Skeletal muscle cell (primary cell): ENCODE measurements at places on chromosomes 2 and 18.

- no peak for DNase-seq
Measured at GRCh38 chr2:150060341-150060740, 427.1 kb downstream of the RND3 start.

GRCh38 chr2:6822406-6822805 is 43.3 kb downstream of the CMPK2 start:
- no peak for DNase-seq

GRCh38 chr2:108388045-108388444 is 10.3 kb downstream of the SULT1C4 start:
- no peak for DNase-seq

- DNase-seq, result no peak
Measured at GRCh38 chr2:24712296-24712695, 80.9 kb downstream of the PTRHD1 start.

DNA sequence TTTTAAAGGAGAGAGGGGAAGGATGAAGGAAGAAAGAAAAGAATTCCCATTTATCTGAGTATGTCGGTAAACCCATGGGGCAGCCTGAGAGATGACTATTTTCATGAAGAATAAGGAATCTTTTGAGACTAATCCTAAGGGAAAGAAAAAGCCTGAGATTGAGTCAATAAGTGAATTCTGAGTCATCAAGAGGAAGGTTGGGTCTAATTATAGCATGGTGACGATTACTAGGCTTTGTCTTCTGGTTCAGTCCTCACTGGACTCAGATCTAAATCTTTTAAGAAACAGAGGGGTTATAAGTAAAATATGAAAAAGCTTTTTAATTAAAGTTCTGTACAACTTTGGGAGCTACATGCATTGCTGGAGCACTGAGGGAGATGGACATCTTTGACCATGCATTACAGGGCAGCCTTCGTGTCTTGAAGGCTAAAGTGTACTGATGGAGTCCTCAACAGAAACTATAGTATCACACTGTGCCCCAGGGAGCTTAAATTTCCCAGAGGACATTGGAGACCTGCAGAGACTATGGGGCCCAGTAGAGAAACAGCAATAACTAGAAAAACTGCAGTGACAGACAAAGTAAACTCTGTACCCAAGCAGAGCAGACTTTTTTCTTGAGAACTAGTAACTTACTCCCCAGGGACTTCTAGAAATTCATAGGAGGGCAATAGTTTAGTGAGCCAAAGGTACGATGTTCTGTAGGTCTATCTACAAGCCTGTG is 260.9 kb downstream of the RAD51AP2 start:
- peak; percentile 39 for DNase-seq

GRCh38 chr18:62715436-62715758 is at the start of gene PHLPP1:
Gene PHLPP1 (plus strand): TSS chr18:62715541. CDS start chr18:62715684, 143 bp downstream.
- DNase-seq, result no peak

- DNase-seq, result no peak
Measured at GRCh38 chr2:99715956-99716355, 226.1 kb upstream of the REV1 start.
